ENCODE measurements at places on chromosomes 3 and 15.

DNA sequence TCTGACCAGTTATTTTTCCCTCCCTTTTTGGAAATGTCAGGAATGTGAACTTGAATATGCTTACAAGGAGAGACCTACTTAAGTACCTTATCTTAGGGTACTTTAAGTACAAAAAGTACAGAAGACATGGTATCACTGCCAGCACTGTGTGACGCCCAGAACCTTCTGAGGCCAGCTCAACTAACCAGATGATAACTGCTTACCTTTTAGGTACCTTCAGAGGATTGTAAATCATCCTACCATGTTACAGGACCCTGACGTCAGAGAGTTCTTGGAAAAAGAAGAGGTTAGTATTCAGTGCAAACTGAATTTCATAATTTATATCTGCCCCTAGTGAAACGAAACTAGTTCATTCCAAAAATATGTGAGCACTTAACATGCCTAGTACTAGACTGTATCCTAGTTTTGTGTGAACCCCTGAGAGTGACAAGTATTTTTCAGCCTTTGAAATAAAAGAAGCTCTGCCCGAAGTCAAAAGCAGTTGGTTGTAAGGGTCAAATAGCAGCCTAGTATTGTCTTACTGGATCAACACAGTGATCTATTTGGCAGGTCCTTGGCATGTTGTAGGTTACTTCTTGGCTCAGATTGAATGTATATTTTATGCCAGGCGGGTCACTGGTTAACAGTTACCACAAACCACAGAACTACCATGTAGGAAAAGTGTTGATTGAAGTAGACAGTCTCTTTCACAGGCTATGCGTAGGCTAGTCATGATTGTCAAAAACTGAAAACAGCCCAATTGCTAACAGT, 23.8 kb upstream of the SNX22 start:
- no peak for DNase-seq

DNA sequence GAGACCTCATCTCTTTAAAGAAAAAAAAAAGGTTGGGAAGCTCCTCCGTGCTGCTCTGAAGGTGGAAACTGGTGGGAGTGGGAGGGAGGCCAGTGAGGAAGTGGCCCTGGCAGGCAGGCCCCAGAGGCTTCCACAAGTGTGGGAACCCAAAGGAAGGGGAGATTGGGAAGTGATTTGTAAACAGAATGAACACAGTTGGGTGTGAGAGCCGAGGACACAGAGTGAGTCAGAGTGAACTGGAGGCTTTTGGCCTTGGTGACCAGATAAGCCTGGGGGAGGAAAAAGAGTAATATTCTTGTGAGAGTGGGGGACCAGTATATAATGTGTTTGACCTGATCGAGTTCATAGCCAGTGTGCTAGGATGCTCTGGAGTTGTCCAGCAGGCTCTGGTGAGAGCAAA, 23.0 kb downstream of the MKRN2 start:
- DNase-seq, result no peak

DNA sequence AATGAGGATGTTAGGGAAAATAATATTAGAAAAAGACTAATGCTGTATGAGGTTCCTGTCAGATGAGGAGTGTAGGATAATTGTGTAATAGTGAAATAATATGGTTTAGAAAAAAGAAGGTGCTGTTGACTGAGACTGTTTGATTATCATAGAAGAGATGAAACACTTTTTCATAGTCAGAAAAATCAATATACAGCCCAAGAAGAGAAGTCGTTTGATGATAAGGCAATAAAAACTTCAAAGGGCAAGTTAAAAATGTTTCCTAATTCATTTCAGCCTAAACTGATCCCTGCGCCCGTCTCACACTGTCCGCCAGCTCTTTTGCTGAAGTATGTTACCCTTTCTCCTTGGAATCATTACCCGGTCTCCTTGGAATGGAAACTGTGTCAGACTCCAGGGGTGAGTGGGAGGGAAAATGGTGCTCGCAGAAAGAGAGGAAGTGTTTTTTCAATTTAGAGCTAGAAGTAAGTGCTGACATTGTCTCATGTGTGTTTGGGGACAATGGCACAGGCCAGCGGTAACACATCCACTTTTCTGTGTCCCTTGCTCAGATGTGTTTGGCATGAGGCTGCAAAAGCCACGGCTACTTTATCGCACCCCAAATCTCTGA, 23.6 kb downstream of the DUT start:
- DNase-seq, result no peak

- no peak for DNase-seq
These were observed 52.9 kb downstream of the BTLA start for GRCh38 chr3:112446343-112446742.

DNA sequence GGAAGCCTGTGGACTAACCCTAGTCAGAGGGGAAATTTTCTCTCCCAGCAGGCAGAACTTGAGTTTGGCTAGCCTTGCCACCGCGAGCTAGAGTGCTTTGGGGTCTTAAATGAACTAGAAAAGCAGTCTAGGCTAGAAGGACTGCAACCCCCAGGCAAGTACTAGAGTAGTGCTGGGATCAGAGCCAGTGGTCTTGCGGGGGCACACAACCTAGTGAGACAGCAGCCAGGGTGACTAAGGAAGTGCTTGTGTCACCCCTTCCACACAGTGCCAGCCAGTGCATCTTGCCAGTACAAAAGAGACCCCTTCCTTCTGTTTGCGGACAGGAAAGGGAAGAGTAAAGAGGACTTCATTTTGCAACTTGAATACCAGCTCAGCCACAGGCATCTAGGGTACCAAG, 59.0 kb downstream of the GOLM2 start:
- DNase-seq, result no peak

DNA sequence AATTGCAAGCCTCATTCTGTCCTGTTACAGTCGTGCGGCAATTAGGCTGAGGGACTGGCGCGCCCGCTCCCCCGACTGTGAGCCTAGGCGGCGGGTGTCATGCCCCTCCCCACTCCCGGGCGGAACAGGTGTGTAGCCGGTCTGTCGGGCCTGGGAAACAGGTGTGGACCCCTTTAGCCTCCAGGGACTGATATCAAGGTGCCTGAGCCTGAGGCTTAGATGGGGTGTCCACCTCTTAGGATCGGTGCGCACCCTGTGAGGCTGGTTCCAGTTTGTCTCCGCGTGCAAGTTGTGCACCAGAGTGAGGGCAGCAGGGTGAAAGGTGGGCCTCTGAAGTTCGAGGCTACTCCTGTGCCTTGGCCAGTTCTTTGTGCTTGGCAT, 686 bp downstream of the VPS8 start:
- no peak for DNase-seq

Measured in ecto neural progenitor cell (in vitro differentiated cells).